ENCODE measurements at places on chromosomes 1 and 21.

GRCh38 chr1:225651872-225652728, 823 bp downstream of the ENAH start:
- peak; percentile 45 for DNase-seq

- DNase-seq = no peak
Measured at GRCh38 chr1:48552903-48553606, 81.1 kb upstream of the SPATA6 start.

- no peak for DNase-seq
Measured at GRCh38 chr1:38789498-38790169, 69.9 kb downstream of the RRAGC start.

DNA sequence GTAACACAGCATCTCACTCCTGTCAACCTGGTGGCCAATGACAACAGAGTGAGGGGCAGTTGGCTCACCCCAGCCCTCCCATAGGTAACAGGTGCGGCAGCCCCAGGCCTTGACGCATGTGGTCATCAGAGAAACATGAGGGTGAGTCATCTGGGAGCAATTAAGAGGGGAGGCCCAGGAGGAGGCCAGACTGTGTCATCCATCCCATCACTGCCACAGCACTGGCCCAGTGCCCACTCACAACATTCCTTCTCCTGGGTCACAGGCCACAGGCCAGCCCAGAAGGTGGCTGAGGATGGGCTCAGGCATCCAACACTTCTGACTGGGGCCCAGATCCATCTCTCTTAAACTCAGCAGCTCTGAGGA, 17.1 kb downstream of the TEX35 start:
- DNase-seq = peak; percentile 77

DNA sequence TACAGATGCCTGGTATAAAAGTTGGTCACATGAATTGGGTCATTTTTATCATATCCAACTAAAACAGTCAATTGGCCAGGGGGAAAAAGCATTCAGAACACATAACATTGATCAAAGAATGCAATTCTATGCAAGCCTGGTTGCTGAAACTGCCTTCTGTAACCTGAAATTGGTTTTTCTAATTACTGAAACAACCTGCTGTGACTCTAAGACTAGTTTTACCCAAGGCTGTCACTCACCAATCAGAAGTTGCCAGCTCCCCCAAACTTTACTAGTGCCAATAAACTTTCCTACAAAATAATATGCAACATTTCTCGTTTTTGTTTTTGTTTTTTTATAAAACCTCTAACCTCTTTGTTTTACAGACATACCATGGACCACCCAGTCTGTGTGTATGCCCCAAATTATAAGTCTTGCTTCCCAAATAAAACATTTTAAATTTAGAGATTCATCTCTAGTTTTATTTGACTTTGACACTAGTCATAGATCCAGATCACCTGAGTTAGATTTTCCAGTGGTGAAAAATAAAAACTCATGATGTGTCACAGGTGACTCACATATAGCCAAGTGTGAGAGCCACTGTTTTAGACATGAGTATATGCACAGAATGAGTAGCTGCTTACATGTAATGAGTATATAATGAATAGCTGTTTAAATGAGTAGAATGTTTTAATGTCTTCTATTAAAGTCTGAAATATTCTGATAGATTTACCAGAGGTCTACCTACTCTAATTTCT, 64.2 kb upstream of the CR2 start:
- DNase-seq = peak; percentile 22

DNA sequence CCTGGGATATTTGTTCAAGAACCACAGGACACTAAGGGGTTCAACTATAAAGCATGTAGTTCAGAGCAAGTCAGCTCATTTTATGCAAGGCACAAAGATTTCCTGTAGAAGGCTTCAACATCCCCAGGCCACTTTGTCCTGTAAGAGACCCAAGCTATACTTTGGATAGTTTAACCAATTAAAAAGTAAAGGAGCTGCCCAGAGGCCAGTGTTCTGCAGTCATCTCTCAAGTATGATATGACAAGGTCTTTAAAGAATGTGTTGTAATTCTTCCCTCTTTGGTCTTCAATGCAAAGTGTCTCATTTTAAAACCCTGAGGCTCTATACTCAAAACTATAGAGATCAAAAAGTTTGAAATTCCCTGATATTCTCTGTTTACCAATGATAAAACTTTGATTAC, 34.1 kb downstream of the KRTAP20-3 start:
- DNase-seq = peak; percentile 53

DNA sequence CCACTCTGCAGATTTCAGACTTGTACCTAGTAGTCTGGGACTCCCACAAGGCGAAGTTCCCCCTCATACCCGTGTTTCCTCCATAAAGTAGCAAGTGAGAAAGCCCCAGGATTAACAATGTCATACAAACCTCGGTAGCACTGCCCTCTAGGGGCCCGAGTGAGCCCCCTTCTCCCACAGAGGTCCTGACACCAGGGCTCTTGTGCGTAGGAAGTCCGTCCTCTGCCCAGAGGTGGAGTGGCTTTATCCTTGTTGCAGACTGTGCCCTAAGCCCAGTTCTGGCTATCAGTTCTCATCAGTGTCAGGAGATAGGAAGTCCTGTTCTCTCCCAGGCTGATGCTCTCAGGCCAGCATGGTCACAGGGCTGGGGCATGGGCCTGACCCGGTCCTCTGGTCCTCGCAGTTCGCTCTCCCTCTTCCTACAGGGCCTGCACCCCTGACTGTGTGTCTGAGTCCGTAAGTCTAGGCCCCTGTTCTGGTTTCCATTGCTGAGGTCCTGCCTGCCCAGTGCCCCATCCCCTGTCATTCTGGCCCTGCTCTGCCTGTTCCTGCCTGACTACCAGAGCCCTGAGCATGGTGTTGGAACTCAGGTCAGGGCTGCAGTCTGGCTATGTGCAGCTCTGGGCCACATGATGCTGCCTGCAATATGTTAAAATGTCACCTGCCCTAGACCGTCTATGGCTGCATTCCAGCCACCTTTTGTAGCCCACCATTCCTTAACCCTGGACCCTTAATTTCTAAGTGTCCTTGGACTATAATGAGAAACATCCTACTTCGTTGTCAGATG, 285.6 kb downstream of the ASTN1 start:
- DNase-seq = no peak

GRCh38 chr1:185920602-185921001, 186.4 kb downstream of the HMCN1 start:
- no peak for DNase-seq

GRCh38 chr1:151370211-151370911, 2.1 kb downstream of the SELENBP1 start:
- no peak for DNase-seq

- DNase-seq = no peak
Measured at GRCh38 chr1:78728359-78728758, 78.7 kb downstream of the IFI44 start.

- DNase-seq = peak; percentile 10
Measured at GRCh38 chr1:101175886-101176285, 60.9 kb upstream of the S1PR1 start.

GRCh38 chr1:107919953-107920352, 45.0 kb downstream of the VAV3 start:
- no peak for DNase-seq

DNA sequence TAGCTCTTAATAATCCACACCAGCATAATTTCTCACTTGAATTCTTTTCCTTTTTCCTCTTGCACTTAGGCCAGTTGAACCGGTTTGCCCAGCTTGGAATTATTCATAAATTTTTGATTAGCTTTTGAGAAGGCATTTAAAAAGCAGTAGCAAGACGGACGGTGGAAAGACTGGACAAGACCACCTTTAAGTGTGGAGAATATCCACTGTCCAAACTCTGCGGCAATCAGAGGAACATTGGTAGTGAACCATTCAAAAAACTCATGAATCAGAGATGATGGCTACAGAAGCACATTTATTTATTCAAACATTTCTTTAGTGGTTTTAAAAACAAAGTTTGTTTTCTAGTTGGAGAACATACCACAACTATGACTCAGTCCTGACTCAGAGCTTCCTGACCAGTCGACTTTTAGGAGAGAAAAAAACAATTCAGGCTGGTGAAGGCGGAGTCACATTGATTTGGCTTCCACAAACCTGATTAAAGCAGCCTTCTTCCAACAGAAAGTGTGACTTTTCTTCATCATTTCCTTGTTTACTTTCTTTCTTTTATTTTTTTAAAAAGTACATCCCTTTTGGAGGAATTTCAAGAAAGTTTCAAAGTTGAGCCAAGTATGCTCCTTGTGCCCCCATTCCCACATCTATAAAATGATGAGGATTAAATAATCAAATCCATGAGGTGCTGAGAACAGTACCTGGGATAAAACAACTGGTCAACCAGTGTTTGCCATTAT, 128.8 kb downstream of the ADSS2 start:
- peak; percentile 94 for DNase-seq

DNA sequence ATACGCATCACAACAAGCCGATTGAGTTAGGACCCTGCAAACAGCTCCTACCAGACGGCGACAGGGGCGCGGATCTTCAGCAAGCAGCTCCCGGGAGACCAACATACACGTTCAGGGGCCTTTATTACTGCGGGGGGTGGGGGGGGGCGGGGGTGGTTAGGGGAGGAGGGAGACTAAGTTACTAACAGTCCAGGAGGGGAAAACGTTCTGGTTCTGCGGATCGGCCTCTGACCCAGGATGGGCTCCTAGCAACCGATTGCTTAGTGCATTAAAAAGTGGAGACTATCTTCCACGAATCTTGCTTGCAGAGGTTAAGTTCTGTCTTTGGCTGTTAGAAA, 162.0 kb downstream of the RUNX1 start:
- peak; percentile 38 for DNase-seq

DNA sequence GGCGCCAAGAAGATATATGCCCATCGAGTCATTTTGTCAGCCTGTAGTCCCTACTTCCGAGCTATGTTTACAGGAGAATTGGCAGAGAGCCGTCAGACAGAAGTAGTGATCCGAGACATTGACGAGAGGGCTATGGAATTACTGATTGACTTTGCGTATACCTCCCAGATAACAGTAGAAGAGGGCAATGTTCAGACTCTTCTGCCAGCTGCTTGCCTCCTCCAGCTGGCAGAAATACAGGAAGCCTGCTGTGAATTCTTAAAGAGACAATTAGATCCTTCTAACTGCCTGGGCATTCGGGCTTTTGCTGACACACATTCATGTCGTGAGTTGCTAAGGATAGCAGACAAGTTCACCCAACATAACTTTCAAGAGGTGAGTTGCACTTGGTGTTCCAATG, 19.1 kb downstream of the KLHL20 start:
- DNase-seq = no peak

GRCh38 chr1:226697151-226697928, 41.7 kb downstream of the ITPKB start:
- DNase-seq = peak; percentile 39

DNA sequence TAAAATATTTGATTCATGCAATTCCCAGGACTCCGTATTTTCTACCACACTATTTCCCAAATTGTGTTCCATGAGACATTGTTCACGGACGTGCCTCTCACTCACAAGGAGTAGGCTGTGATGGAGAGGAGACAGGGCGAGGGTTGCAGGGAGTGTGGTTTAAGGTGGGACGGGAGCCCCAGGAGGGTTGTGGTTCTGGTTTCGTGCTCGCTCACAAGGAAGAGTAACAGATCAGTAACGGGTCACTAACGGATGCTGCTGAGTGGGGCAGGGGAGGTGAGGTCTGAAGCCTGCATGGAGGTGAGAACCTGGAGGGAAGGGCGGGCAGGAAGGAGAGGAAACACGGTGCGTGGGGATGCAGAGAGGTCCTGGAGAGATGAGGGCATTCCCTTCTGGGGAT, 28.8 kb downstream of the TFF3 start:
- no peak for DNase-seq

GRCh38 chr1:12369258-12369657, 139.4 kb downstream of the VPS13D start:
- no peak for DNase-seq

DNA sequence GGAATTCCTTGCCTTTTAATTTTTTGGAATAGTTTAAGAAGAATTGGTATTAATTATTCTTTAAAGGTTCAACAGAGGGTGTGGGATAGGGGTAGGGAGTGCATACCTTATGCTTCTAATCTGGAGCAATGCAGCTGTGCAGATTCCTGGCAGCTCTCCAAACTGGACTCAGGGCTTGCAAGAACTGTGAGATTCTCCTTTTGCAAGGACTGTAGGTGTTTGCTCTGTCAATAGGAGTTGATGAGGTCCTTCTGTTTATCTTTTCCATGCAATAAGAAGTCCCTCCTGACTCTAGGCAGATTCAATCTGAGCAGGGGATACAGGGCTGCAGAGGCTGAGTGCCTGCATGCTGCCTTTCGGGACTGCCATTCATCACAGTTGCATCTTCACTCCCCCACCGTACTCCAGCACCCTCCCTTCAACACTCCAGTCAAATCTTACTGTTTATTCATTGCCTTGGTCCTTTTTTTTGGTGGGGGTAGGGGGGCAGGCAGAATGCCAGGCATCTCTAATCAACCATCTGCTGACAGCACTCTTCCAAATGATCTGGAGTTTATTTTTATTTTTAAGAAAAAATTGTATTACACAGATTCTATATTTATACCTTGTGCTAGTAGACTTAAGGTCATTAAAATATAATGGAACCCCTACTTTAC, 122.3 kb downstream of the DISC1 start:
- DNase-seq = peak; percentile 4

GRCh38 chr1:111706921-111707320, 32.3 kb downstream of the INKA2 start:
- no peak for DNase-seq

DNA sequence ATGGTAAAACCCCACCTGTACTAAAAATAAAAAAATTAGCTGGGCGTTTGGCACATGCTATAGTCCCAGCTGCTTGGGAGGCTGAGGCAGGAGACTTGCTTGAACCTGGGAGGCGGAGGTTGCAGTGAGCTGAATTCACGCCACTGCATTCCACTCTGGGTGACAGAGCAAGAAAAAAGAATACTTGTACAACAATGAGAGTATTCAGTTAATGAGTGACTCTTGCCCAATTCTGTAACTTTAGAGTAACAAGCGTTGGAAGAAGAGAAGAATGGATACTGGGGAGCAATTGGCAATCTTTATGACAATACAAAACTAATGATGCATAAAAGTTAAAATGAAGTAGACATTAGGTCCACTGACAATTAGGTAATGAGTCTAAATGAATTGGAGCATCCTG, 10.5 kb downstream of the ANXA9 start:
- no peak for DNase-seq

DNA sequence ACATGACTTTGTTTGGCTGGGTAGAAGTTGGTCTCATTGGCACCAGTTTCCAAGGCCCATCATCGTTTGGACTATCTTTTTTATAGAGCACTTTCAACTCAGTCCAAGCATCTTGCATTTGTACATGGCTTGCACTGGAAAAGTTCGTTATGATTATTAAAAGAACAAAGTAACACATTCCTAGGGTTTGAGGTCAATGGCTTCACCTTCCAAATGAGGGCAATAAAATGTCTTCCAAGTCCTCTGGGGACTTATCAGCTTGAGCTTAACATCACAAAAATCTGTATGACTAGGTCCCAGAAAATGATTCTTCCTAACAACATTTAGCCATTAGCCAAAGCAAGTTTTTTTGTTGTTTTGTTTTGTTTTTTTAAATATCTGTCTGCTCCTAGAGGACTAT, 610.8 kb downstream of the LMO4 start:
- peak; percentile 49 for DNase-seq

DNA sequence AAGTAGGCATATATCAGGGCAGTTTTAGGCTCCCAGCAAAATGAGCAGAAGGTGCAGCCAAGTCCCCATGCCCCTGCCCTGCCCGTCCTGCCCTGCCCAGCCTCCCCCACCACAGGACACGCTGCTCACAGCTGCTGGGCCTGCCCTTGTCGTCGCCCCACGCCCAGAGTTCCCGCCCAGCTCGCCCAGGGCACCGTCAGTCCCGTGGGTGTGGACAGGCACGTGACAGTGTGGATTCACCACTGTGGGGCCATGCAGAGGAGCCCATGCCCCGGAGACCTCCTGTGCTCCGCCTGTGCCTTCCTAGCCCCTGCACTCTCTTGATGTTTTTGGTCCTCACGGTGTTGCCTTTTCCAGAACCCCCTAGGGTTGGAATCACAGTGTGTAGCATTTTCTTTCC, 7.0 kb downstream of the FAAP20 start:
- DNase-seq = no peak

All from fibroblast of skin of scalp (primary cell).